IMR-90 (cell line): ENCODE measurements at places on chromosomes 1 and 21. TPM values are rescaled to one million over a fixed set of nuclear protein-coding genes. Genes with fewer than 3 reads are reported as not detected.

DNA sequence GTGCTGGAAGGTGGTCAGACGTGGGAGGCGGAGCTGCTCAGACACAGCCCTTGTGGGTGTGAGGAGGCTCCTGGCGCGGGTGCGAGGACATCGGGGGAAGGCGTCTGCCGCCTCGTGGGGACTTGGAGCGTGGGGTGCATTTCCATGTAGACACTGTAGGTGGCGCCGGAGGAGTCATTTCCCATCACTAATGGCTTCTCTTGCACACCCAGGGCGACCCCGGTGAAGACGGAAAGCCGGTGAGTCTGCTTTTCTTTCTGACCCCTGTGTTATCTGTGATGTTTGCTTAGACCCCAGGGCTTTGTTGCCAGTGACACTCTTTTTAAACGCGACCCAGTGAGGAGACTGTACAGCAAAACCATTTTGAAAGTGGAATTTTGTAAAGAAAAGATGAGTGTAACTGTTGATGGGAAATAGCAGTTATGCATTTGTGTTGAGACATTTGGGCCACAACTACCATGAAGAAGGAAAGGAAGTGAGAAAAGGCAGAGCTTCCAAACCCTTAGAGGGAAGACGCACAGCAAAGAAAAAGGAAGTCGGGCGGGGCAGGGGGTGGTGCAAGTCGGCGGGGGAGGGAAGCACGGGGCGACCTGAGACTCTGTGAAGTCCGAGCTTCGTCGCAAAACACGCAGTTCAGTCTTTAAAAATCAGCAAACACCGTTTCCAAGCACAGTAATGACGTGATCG lies 64.0 kb downstream of the SLC19A1 start:
- H3K27me3 ChIP-seq = no peaks in the 10 kb centered on the region
- H3K4me3 ChIP-seq = no peak overlapping the region
- H3K27ac ChIP-seq = peak overlapping the region; percentile 45; the same call in 1 of the 2 replicates
- peak; percentile 49 for DNase-seq

- no peaks in the 10 kb centered on the region for H3K4me1 ChIP-seq
- DNase-seq = no peak
- no peaks in the 10 kb centered on the region for H3K36me3 ChIP-seq
Observed at GRCh38 chr1:48164571-48164970, 57.9 kb upstream of the SLC5A9 start.

GRCh38 chr1:78607944-78608343 lies 12.3 kb upstream of the IFI44L start:
- H3K27me3 ChIP-seq = no peaks in the 10 kb centered on the region
- H3K27ac ChIP-seq = no peak overlapping the region
- no peak for DNase-seq
- 0 out of 2 replicates have a peak, but pooled peaks cover 2% of the 10 kb centered on the region for H3K4me1 ChIP-seq

DNA sequence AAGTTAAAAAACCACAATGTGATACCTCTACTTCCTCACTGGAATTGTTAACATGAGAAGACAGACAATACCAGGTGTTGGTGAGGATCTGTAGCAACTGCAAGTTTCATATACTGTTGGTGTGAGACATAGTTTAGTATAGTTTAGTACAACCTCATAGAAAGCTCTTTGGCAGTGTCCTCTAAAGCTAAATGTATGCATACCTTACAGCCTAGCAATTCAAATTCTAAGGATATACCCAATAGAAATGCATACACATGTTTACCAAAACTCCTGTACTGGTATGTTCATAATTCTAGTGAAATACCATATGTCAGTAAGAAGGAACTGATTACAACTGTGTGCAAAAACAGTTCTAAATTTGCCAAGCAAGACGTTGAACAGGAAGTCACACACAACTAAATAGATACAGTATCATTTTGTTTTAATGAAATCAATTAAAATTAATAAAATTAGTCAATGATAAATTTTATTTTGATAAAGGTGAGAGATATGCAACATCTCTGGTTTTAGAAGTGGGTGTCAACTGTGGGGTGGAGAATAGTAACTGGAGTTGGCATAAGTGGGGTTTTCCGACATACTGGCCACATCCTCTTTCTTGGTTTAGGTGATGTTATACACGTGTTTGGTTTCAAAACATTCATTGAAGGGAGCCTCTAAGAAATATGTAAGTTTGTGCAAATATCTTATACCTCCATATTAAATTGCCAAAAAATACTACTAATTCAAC lies 450.7 kb downstream of the PTPRC start:
- no peak overlapping the region for H3K27ac ChIP-seq
- H3K27me3 ChIP-seq = no peaks in the 10 kb centered on the region
- no peaks in the 10 kb centered on the region for H3K36me3 ChIP-seq
- peak; percentile 15 for DNase-seq

- no peak overlapping the region for H3K27ac ChIP-seq
- H3K36me3 ChIP-seq = no peaks in the 10 kb centered on the region
- no peaks in the 10 kb centered on the region for H3K4me1 ChIP-seq
- DNase-seq = no peak
Observed at GRCh38 chr1:93768380-93768863, 86.8 kb upstream of the BCAR3 start.

DNA sequence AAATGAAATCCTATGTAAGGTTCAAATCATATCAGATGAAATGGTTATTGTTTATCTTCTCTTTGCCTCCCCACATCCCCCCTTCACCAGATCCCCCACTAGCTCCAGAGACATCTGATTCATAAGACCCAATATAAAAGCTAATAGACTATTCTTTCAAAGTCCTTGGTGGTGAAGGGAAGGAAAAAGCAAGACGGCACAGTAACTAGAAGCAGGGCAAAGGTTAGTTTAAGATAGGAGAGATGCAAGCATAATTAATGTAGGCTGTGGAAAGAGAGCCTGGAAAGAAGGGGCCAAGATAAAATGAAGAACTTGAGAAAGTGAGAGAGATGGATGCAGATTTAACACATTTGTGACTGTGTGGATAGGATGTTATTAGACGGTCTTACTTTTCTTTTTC lies 33.8 kb downstream of the BTG3 start:
- no peak overlapping the region for H3K4me3 ChIP-seq
- H3K27me3 ChIP-seq = no peaks in the 10 kb centered on the region; the same call in none of the 2 replicates
- no peaks in the 10 kb centered on the region for H3K36me3 ChIP-seq

DNA sequence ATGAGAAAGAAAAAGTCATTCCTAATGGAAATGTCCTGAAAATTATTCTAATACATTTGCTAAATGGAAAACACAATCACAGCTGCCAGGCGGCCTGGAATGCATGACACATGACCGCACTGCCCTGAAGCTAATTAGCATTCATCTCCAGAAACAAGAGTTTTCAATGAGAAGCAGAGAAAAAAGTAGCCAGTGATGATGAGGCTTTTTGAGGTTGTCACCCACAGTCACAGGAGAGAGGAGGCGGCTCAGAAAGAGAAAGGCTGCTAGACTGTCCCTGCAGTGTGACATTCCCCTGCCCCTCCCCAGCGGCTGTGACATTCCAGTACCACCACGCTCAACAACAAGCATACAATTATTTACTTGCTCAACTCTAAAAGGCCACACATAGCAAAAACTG lies 122.9 kb upstream of the KRTAP19-8 start:
- peaks cover 2% of the 10 kb centered on the region; the same call in 1 of the 2 replicates for H3K4me1 ChIP-seq
- H3K27me3 ChIP-seq = no peaks in the 10 kb centered on the region
- H3K27ac ChIP-seq = no peak overlapping the region
- H3K4me3 ChIP-seq = no peak overlapping the region
- no peaks in the 10 kb centered on the region for H3K36me3 ChIP-seq
- DNase-seq = peak; percentile 15

DNA sequence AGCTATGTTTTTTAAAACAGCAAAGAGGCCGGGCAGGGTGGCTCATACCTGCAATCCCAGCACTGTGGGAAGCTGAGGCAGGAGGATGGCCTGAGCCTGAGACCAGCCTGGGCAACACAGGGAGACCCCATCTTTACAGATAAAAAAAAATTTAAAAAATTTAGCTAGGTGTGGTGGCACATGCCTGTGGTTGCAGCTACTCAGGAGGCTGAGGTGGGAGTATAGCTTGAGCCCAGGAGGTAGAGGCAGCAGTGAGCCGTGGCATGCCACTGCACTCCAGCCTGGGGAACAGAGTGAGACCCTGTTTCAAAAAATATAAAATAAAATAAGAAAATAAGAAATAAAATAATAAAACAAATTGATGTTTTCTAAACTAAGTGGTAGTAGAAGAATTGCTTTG lies 8.4 kb downstream of the SLC35A3 start:
- H3K27me3 ChIP-seq = no peaks in the 10 kb centered on the region
- no peaks in the 10 kb centered on the region for H3K4me1 ChIP-seq
- no peak for DNase-seq
- H3K36me3 ChIP-seq = no peaks in the 10 kb centered on the region; the same call in 1 of the 2 replicates
- H3K27ac ChIP-seq = no peak overlapping the region

DNA sequence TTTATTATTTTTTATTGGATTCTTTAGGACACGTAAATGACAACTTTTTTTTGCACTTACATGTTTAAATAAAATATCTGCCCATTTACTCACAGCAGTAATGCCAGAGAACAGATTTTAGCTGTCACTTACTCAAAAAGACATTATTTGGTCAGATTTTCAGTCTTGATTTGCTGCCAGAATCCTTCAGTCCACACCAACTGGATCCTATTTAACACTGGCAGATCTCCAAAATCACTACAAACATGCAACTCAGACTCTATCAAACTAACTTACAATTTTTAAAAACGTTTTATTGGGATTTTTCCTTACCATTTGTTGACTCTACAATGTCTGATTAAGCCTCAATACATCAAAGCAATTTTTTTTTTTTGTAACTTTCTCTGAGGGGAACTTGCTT lies 11.1 kb downstream of the ATP6V1G3 start:
- peak; percentile 81 for DNase-seq
- H3K27ac ChIP-seq = no peak overlapping the region
- peaks cover 2% of the 10 kb centered on the region for H3K4me1 ChIP-seq
- H3K4me3 ChIP-seq = no peak overlapping the region
- no peaks in the 10 kb centered on the region for H3K36me3 ChIP-seq

- no peak overlapping the region for H3K4me3 ChIP-seq
- H3K27ac ChIP-seq = no peak overlapping the region
Observed at GRCh38 chr1:209382231-209383100, 201.0 kb upstream of the CAMK1G start.

DNA sequence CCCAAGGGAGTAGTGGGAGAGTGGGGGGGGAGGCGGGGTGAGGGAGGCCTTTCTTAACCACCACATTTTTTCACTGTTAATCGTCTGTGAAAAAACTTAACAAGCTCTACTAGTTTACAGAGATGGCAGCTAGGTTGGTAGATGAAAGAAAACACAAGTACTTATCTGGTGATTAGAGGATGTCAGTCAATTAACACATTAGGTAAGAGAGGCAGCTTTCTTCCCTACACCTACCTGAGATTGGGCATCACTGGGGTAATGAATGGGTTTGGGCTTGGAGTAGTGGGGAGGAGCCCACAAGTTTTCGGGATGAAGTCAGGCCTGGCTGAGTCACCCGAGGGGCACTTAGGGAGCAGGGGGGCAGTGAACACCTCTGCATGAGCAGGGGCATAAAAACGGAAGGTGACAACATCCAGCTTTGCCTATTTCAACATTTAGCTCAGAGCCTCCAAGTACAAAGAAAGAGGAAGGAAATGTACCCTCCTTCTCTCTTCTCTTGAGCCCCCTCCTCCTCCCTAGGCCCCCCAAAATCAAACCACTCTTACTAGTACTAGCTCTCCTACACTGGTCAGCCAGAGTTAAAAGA lies 2.5 kb downstream of the LBR start:
- H3K4me1 ChIP-seq = peaks cover 16% of the 10 kb centered on the region
- peak; percentile 48 for DNase-seq
- H3K27ac ChIP-seq = no peak overlapping the region
- no peak overlapping the region for H3K4me3 ChIP-seq
- no peaks in the 10 kb centered on the region for H3K27me3 ChIP-seq

GRCh38 chr1:225448146-225448805 lies 20.4 kb upstream of the LBR start:
- no peak for DNase-seq
- no peak overlapping the region for H3K4me3 ChIP-seq
- H3K27ac ChIP-seq = peak overlapping the region; percentile 19; the same call in 1 of the 2 replicates
- no peaks in the 10 kb centered on the region for H3K36me3 ChIP-seq
- H3K4me1 ChIP-seq = peaks cover 11% of the 10 kb centered on the region
- no peaks in the 10 kb centered on the region for H3K27me3 ChIP-seq

DNA sequence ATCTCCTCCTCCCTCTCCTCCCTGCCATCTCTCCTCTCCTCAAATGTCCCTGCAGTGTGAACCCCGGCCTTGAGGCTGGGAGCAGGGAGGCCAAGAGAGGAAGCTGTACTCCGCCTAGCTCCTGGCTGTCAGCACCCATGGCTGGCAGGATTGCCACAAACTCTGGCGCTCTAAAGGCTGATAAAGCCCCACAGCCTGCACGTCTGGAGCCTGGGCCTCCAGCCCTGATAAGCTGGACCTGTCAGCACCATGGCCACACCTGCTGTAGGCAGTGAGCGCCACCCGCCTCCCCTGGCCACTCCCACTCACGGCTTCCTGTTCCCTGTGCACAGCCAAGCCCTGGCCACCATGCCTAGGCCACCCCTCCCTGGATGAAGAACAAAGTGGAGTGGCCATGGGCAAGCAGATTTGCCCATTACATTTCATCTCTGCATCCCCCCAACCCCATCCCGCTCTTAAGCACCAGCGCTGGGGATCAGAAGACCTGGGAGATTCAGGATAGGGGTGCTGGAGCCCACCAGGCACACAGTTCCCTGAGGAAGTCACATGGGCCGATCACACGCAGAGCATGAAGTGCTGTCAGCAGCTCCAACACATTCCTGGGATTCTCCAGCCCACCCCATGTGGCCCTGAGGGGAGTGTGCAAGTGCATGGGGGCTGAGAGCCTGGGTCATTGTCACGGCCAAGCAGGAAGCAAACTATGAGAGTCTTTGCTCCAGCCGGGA lies 24.2 kb upstream of the NPPB start:
- H3K36me3 ChIP-seq = no peaks in the 10 kb centered on the region
- DNase-seq = no peak
- no peaks in the 10 kb centered on the region for H3K4me1 ChIP-seq
- no peak overlapping the region for H3K27ac ChIP-seq

DNA sequence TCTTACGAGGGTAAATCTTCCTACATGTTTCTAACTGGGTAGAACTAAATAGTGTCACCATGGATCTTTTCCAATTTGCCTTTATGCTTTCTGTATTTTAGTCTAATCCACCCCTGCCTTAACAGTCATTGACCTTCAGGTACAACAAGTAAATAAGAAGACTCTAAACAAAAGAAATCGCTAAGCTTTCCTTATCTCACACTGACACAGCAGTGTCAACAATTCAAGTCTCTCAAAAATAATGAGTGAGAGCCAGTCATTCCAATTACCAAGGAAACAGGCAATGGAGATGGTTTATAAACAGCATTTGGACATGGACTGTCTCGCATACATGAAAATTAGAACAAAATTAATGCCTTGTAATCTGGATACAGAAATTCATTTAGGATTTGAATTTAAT lies 365.8 kb downstream of the VAV3 start:
- DNase-seq = no peak
- no peaks in the 10 kb centered on the region for H3K4me1 ChIP-seq
- H3K36me3 ChIP-seq = no peaks in the 10 kb centered on the region
- no peaks in the 10 kb centered on the region for H3K27me3 ChIP-seq
- no peak overlapping the region for H3K4me3 ChIP-seq

The ZFP69 gene
- total RNA-seq = 1.6 and 2.5 TPM in 2 replicates

The MSH4 gene
- total RNA-seq = under 0.01 TPM in 2 replicates

The MAP10 gene
- total RNA-seq = 1.1 TPM in 2 replicates

The EFNA4 gene
- total RNA-seq = 3.3 and 3.8 TPM in 2 replicates
